ENCODE measurements at places on chromosomes 12 and 14.

DNA sequence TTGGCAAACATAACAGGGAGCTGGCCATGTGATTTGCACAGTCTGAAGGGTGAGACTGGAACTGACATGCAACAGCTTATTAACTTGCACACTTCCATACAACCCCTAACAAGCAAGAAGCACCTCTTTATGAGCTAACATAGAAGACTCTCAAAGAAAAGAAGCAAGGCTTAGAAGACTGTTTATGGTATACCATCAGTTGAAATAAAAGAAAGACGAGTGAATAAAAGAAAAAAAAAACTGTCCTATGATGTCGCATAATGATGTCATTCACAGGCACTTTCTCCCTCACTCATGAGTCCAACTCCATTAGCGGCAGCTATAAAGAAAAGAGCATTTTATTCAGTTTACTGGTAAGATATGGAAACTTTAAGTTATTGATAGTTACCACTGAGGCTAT, 3.3 kb upstream of the MDM1 start:
- no peak for DNase-seq

DNA sequence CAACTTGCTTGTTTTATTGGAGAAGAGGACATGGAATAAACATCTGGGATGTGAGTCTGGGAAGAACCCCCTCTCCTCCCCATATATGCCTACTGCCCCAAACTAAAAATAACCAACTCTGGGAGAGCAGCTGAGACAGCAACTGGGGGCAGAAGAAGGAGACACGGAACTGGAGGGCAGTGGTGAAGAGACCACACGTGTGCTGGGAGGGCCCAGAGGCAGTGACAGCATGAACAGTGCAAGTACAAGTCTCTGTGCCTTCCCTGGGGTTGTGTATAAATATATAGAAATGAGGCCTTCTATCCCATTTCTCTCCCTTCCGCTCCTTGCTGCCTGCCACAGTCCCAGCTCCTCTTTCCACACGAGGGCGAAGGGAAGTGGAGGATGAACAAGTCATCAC, 4.0 kb upstream of the KRT73 start:
- DNase-seq: no peak

GRCh38 chr14:99590746-99591555, 13.1 kb downstream of the CCDC85C start:
- no peak for DNase-seq

GRCh38 chr12:89597770-89598169, 71.9 kb upstream of the POC1B start:
- no peak for DNase-seq

DNA sequence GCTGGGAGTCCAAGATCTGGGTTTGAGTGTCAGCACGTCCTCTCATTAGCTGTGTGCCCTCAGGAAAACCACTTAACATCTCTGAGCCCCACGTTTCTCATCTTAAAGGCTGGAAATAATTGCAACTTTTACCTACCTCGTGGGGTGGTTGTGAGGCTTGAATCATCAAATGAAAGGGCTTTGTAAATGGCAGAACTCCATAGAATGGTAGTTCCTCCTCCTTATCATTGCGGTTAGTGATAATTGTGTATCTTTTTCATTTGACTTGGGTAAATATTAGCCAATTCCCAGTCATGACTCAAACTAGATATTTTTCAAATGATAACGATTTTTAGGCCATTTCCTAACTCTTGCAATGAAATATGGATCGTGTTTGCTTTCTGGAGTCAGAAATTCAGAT, 205.5 kb downstream of the CHST11 start:
- DNase-seq: no peak

DNA sequence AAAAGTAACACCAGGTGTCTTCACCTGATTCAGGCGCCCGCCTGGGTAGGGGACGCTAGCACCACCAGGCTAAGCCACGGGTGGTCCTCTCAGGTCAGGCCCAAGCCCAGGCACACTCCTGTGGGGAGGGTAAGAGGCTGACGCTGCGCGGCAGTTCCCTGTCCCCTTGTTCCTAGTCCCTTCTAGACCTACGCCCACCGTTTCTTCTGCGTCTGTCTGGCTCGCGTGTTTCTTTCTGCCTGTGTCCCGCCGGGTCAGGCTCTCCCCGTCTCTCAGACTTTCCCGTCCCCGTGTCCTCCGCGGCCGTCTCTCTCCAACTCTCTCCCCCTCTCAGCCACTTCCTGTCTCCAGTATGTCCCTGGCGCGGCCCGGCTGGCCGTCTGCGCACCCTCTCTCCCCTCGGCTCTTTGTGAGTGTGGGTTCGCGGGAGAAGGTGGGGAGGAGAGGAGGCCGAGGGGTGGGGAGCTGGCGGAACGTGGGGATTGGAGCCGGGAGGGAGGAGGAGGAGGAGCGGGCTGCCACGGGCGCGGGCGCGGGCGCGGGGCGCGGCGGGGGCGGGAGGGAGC, 3.1 kb upstream of the TNS2 start:
- no peak for DNase-seq

DNA sequence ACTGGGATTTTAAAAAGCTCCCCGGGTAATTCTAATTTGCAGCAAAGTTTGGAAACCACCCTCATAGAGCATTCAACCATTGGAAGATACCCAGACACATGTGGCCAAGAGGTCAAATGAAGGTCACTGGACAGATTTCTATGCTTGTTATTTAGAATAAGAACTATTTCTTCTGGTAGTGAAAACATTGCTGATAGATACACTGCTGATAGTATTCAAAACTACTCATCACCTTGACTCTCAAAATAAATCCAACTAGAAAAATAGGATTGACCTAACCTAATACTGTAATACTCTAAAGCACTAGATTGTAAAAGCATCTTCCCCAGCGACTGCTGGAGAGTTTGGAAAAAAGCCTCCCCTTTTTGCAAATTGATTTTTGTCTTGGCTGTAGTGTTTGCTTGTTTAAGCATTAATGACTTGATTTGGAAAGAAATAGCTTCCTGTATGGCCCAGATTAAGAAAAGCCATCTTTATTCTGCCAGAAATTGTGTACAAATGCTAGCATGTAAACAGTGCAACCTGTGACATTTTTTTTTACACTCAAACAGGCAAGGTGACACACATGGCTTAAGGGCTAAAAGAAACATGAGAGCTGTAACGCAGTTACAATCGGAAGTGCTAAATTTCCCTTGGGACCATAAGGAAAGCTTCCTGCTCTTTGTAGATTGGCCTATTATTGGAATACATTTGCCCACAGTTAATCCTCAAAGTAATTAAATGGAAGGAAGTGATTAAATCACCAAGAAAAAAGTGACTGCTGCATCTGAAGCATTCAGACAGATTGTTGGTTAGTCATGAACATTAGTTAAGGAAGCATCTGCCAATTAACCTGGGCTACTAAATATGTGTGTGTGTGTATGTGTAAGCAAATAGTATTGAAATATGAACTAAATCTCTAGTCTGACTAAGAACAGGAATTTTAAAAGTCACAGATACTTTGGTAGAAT, 356.5 kb upstream of the ATP2B1 start:
- no peak for DNase-seq

DNA sequence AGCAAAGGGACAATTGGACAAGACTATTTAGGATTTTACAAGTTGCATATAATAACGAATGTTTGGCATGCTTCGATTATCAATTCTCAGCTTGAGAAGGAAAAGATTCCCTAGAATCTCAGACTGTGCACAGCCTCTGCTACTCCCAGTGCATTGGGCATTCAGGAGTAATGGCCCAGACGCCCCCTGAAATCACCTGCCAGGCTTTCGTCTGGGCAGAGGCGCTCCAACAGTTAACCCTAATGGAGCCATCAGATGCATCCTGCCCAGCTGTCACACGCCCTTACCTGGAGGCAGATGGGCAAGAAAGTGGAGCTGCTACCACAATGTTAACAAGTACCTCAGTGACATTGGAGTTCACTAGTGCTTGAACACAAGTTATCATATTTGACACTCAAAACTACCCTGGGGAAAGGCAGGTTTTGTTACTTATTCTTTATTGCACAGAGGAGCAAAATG, 927 bp upstream of the LRP6 start:
- no peak for DNase-seq

DNA sequence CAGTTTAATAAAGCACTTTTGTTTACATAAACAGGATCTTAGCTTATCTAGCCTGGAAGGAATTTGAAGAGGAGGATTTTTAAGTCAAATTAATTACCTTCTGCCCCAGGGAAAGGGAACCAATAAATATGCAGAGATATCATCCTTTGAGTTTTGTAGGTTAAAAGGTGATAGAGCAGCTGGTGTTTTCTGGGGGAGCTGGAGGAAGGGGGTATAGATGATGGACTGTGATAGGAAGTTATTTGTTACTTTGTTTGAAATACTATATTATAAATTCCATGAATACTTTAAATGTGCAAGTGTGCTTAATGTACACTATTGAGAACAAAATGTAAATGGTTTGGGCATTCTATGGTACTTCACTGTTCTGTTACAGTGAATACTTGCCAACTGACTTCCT, 55.2 kb downstream of the NPAS3 start:
- DNase-seq: no peak

DNA sequence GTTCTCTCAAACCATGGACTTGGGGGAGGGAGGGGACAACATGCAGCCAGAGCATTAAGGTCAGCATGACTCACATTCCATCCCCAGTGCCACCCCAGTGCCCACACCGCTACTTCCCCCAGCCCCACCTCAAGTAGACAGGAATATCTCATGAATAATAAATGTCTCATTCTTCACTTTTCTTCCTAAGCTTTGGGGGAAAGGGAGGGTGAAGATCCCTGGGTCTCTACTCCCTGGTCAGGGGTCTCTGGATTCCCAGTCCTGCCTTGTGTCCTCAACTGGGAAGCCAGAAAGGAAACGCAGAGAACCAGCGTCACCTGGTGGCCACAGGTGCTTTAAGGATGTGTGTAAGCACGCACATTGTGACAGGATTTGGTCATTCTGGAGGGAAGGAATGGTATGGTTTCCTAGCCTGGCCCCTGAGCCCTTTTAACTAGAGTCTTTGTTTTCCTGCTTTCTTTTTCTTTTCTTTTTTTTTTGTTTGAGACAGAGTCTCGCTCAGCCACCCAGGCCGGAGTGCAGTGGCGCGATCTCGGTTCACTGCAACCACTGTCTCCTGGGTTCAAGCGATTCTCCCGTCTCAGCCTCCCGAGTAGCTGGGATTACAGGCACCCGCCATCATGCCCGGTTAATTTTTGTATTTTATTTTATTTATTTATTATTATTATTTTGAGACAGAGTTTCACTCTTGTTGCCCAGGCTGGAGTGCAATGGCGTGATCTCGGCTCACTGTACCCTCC, 3.4 kb downstream of the GPR84 start:
- DNase-seq: peak; percentile 41

DNA sequence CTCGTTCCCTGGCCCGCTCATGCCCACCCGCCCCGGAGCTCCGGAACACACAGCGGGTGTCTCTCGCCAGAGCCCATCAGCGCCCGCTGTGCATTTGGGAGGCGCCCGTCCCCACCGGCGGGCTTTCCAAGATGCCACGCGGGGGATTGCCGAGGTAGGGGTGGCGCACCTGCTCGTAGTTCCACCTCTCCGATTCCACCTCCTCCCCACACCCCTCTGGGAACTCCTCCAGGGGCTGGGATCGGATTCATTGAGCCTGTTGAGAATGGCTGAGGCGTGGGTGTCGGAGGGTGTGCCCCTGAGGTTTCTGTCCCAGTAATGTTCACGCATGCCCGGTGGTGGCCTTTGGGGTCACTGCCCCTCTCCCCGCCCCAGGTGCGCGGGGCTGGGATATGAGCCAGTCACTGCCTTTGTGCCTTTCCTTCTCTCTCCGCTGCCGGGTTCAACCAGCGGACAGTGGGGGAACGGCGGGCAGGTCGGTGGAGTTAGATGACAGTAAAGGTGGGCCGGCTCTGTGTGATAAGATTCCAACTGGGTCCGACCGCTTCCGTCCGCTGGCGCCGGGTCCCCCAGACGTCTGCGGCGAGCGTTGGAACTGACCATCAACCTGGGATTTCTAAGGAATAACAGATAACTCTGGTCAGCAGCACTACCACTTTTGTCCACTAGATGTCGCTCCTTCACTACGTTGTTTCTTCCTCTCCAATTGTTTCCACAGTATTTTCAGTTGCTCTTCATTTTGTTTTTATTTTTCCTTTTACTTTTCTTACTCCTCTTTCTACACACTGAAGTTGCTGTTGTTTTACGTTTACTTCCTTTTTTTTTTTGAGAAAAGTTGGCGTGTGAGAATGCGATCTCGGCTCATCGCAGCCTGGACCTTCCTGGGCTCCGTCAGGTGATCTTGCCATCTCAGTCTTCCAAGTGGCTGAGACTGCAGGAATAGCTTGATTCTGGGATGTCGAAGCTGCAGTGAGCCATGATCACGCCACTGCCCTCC, 178.1 kb upstream of the ALG10B start:
- peak; percentile 51 for DNase-seq

DNA sequence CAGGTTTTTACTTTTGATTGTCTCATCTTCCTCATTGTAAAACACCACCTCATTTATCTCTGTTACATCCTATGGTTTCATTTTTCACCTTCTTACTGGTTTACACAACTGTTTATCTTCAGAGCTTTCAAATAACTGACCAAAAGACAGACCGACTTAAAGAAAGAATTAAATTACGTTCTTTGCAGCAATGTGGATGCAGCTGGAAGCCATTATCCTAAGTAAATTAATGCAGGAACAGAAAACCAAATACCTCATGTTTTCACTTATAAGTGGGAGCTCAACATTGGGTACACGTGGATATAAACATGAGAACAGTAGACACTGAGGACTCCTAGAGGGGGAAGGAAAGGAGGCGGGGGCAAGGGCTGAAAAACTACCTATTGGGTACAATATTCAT, 729.0 kb upstream of the USP15 start:
- DNase-seq: no peak

GRCh38 chr12:102990419-102990818, 32.9 kb downstream of the ASCL1 start:
- no peak for DNase-seq

GRCh38 chr12:65925626-65926025, 101.3 kb downstream of the HMGA2 start:
- DNase-seq: no peak

- DNase-seq: peak; percentile 81
Measured at GRCh38 chr14:42884100-42884499, 1277.4 kb downstream of the LRFN5 start.

DNA sequence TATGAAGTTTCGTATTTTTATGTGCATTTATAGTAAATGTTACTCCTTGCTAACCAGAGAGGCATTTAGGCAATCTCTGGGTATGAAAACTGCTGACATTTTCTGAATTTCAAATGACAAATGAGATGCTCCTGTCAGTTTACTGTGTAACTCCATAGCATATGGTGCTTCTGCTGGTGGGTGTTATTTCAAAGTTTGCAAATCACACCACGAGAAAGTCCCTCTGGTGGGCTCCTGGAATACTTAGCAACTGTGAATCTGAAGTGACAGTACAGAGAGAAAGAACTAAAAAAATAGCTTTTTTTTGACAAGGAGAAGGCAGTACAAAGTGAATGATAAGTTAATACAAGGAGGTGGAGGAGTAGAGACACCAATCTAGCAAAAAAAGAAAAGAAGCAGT, 161.5 kb downstream of the DERA start:
- no peak for DNase-seq

- DNase-seq: no peak
Measured at GRCh38 chr14:104639885-104640548, 35.4 kb upstream of the TMEM179 start.

DNA sequence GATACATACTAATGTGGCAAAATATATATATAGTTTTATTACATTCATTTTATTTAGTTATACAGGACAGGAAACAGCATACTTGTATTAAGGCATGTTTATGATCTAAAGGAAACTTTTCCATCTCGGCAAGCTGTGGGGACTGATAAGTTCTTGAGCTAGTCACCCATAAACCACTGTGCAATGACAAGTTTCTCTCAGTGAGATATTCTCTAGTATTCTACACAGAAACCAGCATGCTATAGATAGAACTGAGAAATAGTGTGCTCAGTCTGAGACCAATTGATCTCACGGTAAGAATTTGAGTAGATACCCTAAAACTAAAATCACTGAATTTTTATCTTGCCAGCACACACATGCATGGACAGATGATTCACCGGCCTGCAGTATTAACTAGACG, 717.6 kb upstream of the NOVA1 start:
- no peak for DNase-seq

All from epithelial cell of proximal tubule (primary cell).